Tibial nerve (tissue), 4 donors: ENCODE measurements at places on chromosomes 12 and 14. TPM values are rescaled to one million over a fixed set of nuclear protein-coding genes. Genes with fewer than 3 reads are reported as not detected.
A peak's percentile ranks its signal among the peaks of the same experiment; 100 is the strongest.

The ACOT4 gene
- total RNA-seq, result 0.20 TPM

The YAF2 gene
- total RNA-seq, result 38.1 TPM

DNA sequence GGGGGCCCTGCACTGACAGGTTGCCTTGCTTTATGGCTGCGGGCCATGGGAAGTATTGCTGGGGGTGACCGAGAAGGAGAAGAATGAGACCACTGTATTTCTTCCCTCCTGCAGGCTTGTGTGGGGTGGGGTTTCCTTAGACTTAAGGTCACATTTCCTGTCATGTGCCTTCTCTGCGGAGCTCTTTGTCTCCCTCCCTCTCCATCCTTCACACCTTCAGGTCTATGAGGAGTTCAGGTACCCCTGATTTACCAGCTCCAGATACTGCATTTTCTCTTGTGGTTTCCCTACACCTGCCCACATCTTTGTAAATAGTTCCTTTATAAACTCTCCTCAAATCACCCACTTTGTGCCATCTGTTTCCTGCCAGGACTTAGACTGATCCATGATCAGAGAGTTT is 3.6 kb downstream of the FNTB start:
- DNase-seq, result no peak

GRCh38 chr12:127179176-127179575 is 1087.8 kb upstream of the TMEM132C start:
- peak; percentile 31 for DNase-seq

- DNase-seq, result peak; percentile 30
Observed at GRCh38 chr14:104795781-104796686, 486 bp upstream of the AKT1 start.

DNA sequence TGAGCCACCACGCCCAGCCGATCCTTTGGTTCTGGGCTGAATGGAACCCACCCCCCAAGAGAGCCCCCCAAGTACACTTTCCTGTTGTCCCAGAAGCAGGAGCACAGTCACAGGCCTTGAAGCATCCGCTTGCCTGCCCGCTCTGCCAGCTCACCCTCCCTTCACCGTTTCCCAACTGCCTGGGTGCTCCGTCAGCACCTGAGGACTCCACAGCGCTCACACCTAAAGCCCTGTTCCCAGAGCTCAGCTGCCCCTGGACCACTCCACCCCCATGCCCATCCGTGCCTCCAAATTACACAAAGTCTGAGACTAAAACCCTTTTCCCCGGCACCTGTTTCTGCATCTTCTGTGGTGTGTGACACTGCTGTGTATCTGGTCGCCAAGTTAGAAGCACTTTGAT is 44.3 kb upstream of the TRAF3 start:
- DNase-seq, result no peak

DNA sequence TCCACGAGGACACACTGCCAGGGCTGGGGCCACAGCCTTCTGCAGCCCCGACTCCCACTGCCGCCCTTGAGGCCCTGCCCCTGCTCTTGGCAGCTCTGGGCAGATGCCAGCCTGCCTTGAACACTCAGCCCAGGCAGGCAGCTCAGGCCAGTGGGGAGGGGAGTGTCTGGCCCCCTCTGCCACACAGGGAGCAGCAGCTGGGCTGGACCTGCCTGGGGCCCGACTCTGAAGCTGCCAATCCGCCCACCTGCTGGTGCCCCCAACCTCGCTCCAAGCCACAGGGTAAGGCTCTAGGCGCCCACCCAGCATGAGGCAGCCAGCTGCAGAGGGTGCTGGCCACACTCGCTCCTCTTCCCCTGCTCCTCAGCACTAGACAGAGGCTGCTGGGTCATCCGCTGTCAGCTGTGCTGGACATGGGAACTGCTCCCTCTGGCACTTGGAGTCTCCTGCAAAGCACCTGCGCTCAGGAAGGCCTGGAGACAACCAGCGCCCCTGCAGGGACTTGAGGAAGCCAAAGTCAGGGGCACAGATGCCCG is 24.6 kb upstream of the NUDT14 start:
- no peak for DNase-seq

GRCh38 chr12:120994589-120995337 is 16.4 kb downstream of the HNF1A start:
- DNase-seq, result no peak

DNA sequence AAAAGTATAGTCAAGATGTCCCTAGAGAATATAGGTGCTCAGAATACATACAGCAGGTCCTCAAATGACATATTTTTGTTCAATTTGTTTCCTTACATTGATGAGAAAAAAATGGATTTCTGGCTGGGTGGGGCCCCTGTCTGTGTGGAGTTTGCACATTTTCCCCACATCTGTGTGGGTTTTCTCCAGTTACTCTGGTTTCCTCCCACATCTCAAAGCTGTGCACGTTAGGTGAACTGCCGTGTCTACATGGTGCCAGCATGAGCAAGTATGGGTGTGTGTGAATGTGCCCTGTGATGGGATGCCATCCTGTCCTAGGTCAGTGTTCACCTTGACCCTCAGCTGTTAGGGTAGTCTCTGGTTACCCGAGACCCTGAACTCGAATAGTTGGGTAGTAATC is 289.1 kb downstream of the GRIN2B start:
- DNase-seq, result no peak

- DNase-seq, result no peak
Observed at GRCh38 chr12:22971701-22972191, 346.8 kb downstream of the ETNK1 start.

GRCh38 chr14:24879661-24880386 is 170.1 kb downstream of the STXBP6 start:
- no peak for DNase-seq

- no peak for DNase-seq
Observed at GRCh38 chr14:78851189-78851588, 681.0 kb downstream of the NRXN3 start.

- no peak for DNase-seq
Observed at GRCh38 chr14:92317511-92317910, 5.5 kb upstream of the SLC24A4 start.

GRCh38 chr14:20435582-20436362 is at the start of gene KLHL33:
Gene KLHL33 (minus strand): TSS chr14:20436166. CDS start chr14:20435811, 355 bp downstream.
- DNase-seq, result no peak
